SJSA1 (cell line): ENCODE measurements at places on chromosomes 12 and 14. TPM values are rescaled to one million over a fixed set of nuclear protein-coding genes. Genes with fewer than 3 reads are reported as not detected.

OAS3 gene
- total RNA-seq: 13.0 and 18.5 TPM in 2 replicates

KLRC3 gene
- total RNA-seq: not detected in 2 replicates

PIANP gene
- not detected in 2 replicates for total RNA-seq

LGR5 gene
- total RNA-seq: not detected in 2 replicates

CMTM5 gene
- total RNA-seq: not detected in 2 replicates

ATL1 gene
- total RNA-seq: 2.3 and 11.2 TPM in 2 replicates

TAS2R7 gene
- total RNA-seq: not detected in 2 replicates

PRICKLE1 gene
- 3.3 and 8.1 TPM in 2 replicates for total RNA-seq

SLCO1B1 gene
- not detected in 2 replicates for total RNA-seq

SLC2A14 gene
- not detected in 2 replicates for total RNA-seq

SLC5A8 gene
- total RNA-seq: not detected in 2 replicates

MYO1H gene
- total RNA-seq: not detected in 2 replicates

TMTC2 gene
- 0.13 and 0.19 TPM in 2 replicates for total RNA-seq

KRT81 gene
- total RNA-seq: 0.13 TPM in 1 of 2 replicates, not detected in the other

AMHR2 gene
- total RNA-seq: not detected in 2 replicates

PKP2 gene
- total RNA-seq: 28.6 and 29.9 TPM in 2 replicates

RAN gene
- total RNA-seq: 606 and 623 TPM in 2 replicates

PLBD1 gene
- total RNA-seq: not detected in 2 replicates

TEAD4 gene
- total RNA-seq: 36.6 and 51.2 TPM in 2 replicates

APAF1 gene
- total RNA-seq: 25.4 and 41.4 TPM in 2 replicates

OR4E2 gene
- not detected in 2 replicates for total RNA-seq

PPP2R5C gene
- 81.1 and 99.1 TPM in 2 replicates for total RNA-seq

ZC2HC1C gene
- total RNA-seq: 0.34 and 5.5 TPM in 2 replicates

TAS2R20 gene
- total RNA-seq: 1.1 TPM in 1 of 2 replicates, not detected in the other

VRTN gene
- total RNA-seq: not detected in 2 replicates

RND1 gene
- not detected in 2 replicates for total RNA-seq

LRP1-AS gene
- not detected in 2 replicates for total RNA-seq

CCDC196 gene
- not detected in 2 replicates for total RNA-seq

NOVA1 gene
- not detected in 2 replicates for total RNA-seq

CD69 gene
- total RNA-seq: 0.13 and 0.25 TPM in 2 replicates

GDF3 gene
- not detected in 2 replicates for total RNA-seq

AICDA gene
- not detected in 2 replicates for total RNA-seq
